CD8-positive, alpha-beta memory T cell (primary cell): ENCODE measurements at places on chromosomes 1 and 21.

DNA sequence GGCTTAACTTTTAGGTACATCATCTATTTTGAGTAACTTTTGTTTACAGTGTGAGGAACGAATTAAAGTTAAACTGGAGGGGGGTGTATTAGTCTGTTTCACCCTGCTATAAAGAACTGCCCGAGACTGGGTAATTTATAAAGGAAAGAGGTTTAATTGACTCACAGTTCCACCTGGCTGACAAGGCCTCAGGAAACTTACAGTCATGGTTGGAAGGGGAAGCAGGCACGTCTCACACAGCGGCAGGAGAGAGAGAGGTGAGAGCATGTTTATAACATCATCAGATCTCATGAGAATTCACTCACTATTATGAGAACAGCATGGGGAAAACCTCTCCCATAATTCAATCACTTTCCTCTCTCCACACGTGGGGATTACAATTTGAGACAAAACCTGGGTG lies 31.9 kb upstream of the TMEM52 start:
- no peak for DNase-seq

DNA sequence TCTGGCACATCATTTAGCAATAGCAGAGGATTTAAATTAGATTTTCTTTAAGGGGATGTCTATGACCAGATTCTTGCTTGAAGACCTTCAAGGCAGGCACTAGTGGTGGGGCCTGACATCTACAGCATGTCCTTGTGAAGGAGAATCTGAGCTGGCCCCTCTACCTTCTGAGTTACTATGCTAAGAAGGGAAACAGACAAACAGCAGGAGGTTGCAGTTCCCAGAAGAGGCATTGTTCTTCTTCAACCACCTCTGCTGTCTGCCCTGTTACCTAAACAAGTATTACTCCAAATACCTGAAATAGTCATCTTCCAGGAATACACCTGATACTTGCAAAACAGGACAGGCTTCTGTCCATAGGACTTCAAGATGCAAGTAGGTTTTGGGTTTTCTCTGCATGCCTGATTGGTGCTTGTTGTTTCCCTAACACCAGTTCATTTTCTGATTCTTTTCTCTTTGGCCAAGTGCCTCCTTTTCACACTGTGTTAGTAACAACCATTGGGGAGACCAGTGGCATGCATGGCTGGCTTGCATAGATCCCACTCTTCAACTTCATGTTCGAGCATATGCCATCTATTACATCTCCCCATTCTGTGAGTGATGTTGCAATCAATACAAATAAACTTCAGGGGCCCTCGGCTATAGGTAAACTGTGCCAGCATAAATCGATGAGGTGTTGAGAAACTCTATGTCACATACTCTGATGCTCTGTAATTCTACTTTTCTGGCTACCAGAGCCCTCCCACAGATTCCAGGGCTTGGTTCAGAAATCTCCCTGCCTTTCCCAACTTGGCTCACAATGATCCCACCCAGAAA lies 93.0 kb upstream of the DUSP10 start:
- no peak for DNase-seq

GRCh38 chr1:219040291-219040690 lies 133.4 kb upstream of the LYPLAL1 start:
- no peak for DNase-seq

DNA sequence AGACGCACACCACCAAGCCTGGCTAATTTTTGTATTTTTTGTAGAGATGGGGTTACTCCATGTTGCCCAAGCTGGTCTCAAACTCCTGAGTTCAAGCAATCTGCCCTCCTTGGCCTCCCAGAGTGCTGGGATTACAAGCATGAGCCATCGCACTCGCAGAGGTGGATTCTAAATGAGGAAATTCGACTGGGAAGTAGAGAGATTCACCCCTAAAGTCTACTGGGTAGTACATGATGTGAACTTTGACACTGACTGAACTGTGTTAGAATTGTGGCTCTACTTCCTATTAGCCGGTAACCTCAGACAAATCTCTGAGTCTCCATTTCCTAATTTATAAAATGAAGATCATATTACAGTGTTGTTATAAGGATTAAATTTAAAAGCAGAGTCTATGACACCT lies 276.0 kb upstream of the NR5A2 start:
- no peak for DNase-seq

DNA sequence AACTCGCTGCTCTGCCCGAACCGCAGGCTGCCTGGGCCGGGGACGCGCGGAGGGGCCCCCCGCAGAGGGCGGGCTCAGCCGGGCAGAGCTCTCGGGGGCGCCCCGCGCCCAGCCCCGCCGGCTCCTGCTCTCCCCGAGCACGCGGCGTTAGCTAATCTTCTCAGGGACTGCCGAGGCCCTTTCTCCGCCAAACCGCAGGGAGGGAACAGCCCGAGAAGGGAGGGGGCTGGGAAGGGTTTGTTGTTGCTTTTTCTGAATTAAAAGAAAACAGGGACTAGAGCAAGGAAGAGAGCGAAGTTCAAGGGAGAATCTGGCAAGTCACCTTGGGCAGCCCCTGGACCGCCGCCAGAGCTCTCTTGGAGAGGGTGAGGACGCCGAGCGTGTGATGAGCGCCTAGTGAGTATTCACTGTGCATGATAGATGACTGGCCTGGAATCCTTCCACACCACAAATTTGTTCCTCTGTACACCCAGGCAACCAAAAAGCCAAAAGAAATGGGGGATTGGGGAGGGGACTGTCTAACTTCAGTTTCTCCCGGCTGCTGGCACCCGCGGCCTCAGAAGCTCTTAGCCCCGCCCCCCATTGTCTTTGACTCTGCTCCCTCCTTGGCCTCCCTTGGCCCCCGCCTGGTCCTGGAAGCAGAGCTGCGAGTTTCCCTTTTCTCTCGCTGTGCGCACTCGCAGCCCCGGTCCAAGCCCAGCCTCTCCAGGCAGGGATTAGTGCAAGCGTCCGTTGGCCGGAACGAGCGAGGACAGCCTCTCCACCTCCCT lies 19.7 kb upstream of the LMX1A start:
- DNase-seq: no peak
